Activated naive CD8-positive, alpha-beta T cell treated with anti-CD3 and anti-CD28 coated beads, Interleukin-2, amount 10 ng/mL, durations not matched to agents 7 days and 5 days (primary cell): ENCODE measurements at places on chromosomes 4 and X. TPM values are rescaled to one million over a fixed set of nuclear protein-coding genes. Genes with fewer than 3 reads are reported as not detected.

ZNF157 gene
- 1.1 TPM for total RNA-seq

AFF2 gene
- 0.68 TPM for total RNA-seq

SPP1 gene
- total RNA-seq, result 19.4 TPM

PAGE2 gene
- not detected for total RNA-seq

FAM9C gene
- not detected for total RNA-seq

RHOXF2B gene
- total RNA-seq, result not detected

TBL1X gene
- total RNA-seq, result 29.7 TPM

CT45A2 gene
- total RNA-seq, result not detected

BGN gene
- total RNA-seq, result not detected

GATB gene
- total RNA-seq, result 13.5 TPM

SCARB2 gene
- total RNA-seq, result 16.3 TPM

GRPR gene
- not detected for total RNA-seq

CCDC110 gene
- 0.19 TPM for total RNA-seq

ELF4 gene
- 38.4 TPM for total RNA-seq

TMEM271 gene
- total RNA-seq, result not detected

PDLIM3 gene
- not detected for total RNA-seq

ARHGEF6 gene
- 85.0 TPM for total RNA-seq

LINC00632 gene
- not detected for total RNA-seq

STAP1 gene
- 28.4 TPM for total RNA-seq

XAGE2 gene
- total RNA-seq, result not detected

SCML1 gene
- total RNA-seq, result 6.8 TPM

SULT1E1 gene
- not detected for total RNA-seq

ENOPH1 gene
- total RNA-seq, result 36.3 TPM

RTL9 gene
- total RNA-seq, result not detected

MAGEC2 gene
- total RNA-seq, result not detected

FNIP2 gene
- 15.3 TPM for total RNA-seq

ENPEP gene
- total RNA-seq, result 0.68 TPM

GYPE gene
- total RNA-seq, result 3.0 TPM

SPATA18 gene
- total RNA-seq, result 0.09 TPM

TRIML2 gene
- not detected for total RNA-seq

MMRN1 gene
- 0.43 TPM for total RNA-seq

TCEAL7 gene
- total RNA-seq, result not detected

NEUROG2 gene
- not detected for total RNA-seq

PRRG3 gene
- not detected for total RNA-seq

PARM1 gene
- not detected for total RNA-seq

PNCK gene
- total RNA-seq, result 1.1 TPM

PHKA2 gene
- 32.7 TPM for total RNA-seq

CACNA1F gene
- total RNA-seq, result 2.2 TPM

H2BW2 gene
- not detected for total RNA-seq

NHS gene
- 1.2 TPM for total RNA-seq

BRS3 gene
- not detected for total RNA-seq

AREG gene
- 0.40 TPM for total RNA-seq

TMPRSS11D gene
- total RNA-seq, result not detected
